Effector memory CD4-positive, alpha-beta T cell (primary cell): ENCODE measurements at places on chromosomes 1 and 21.

DNA sequence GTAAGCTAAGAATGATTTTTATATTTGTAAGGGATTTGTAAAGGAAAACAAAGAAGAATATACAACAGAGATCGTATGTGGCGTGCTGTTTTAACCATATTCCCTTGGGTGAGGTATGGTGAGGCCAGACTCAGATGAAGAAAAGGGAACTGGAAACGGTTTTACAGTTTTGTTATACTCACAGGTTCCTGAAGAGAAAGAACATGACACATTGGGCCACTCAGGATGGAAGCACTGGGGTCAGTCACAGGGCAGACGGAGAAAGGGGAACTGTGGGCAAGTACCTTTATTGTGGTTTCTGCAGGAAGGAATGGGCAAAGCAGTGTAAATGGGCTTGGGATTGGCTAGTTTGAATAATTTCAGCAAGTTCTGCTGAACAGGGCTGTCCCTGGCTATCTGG is 177.4 kb downstream of the LBR start:
- no peaks in the 10 kb centered on the region for H3K36me3 ChIP-seq
- H3K27me3 ChIP-seq = no peaks in the 10 kb centered on the region
- no peaks in the 10 kb centered on the region for H3K4me1 ChIP-seq
- DNase-seq = no peak
- no peak overlapping the region for H3K4me3 ChIP-seq

- no peak for DNase-seq
- no peaks in the 10 kb centered on the region for H3K27me3 ChIP-seq
Measured at GRCh38 chr1:44265656-44266358, 52.5 kb downstream of the DMAP1 start.

DNA sequence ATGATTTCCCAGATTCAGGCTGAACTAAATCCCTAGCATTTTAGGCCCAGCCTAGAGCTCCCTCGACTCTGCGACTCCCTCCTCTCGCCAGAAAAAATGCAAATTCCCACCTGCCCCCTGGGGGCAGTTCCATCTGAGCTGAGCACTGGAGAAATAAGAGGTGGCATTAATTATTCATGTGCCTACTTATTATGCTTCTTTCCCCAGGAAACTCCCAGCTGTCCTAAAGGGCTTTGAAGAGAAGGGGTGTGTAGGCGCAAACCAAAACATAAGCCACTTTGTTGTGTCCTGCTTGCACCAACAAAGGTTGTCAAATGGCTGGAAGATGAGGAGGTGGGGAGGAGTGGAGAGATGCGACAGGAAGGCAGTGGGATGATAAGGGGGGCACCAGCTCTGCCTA is 41.4 kb upstream of the GOLT1A start:
- H3K36me3 ChIP-seq = no peaks in the 10 kb centered on the region
- H3K4me1 ChIP-seq = no peaks in the 10 kb centered on the region
- no peak for DNase-seq
- no peaks in the 10 kb centered on the region for H3K27me3 ChIP-seq

DNA sequence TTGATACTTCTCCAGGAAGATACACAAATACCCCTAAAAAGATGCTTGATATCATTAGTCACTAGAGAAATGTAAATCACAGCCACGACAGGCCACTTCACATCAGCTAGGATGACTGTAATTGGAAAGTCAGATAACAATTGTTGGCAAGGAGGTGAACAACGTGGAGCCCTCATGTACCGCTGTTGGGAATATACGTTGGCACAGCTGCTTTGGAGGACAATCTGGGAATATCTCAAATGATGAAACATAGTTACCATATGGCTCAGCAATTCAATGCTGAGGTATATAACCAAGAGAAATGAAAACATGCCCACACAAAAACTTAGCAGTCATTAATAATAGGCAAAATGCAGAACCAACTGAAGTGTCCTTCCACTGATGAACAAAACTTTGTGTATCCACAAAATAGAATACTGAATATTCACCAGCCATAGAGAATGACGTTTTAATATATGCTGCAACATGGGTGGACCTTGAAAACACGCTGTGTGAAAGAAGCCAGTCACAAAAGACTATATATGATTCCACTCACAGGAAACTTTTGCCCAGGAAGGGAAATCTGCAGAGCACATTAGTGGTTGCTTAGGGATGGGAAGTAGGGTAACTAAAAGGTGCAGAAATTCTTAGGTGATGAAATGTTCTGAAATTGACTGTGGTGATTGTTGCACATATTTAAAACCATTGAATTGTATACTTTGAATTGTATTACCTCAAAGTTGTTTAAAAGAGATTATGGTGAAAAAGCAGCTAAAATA is 95.4 kb downstream of the AHCTF1 start:
- peaks cover 8% of the 10 kb centered on the region for H3K36me3 ChIP-seq
- H3K27me3 ChIP-seq = no peaks in the 10 kb centered on the region
- no peak for DNase-seq

GRCh38 chr1:66540434-66541032 is 6.6 kb downstream of the SGIP1 start:
- H3K27me3 ChIP-seq = no peaks in the 10 kb centered on the region
- no peaks in the 10 kb centered on the region for H3K36me3 ChIP-seq
- no peak overlapping the region for H3K4me3 ChIP-seq
- no peak for DNase-seq
